ENCODE measurements at places on chromosomes 6 and 20. TPM values are rescaled to one million over a fixed set of nuclear protein-coding genes. Genes with fewer than 3 reads are reported as not detected.

KIF25 gene
- polyA plus RNA-seq = not detected

FABP7 gene
- polyA plus RNA-seq = not detected

GRCh38 chr20:53389516-53390300 lies 203.9 kb downstream of the ZNF217 start:
- DNase-seq = no peak
- H3K27me3 ChIP-seq = peaks cover 22% of the 10 kb centered on the region
- no peak overlapping the region for H3K27ac ChIP-seq
- no peaks in the 10 kb centered on the region for H3K4me1 ChIP-seq

- H3K27ac ChIP-seq = no peak overlapping the region
- H3K4me1 ChIP-seq = peaks cover 25% of the 10 kb centered on the region
- DNase-seq = no peak
- H3K36me3 ChIP-seq = peaks cover 45% of the 10 kb centered on the region
- no peak overlapping the region for H3K4me3 ChIP-seq
These were observed 72.5 kb upstream of the NEDD9 start for GRCh38 chr6:11304946-11305345.

GRCh38 chr6:89360415-89360999 lies 8.0 kb upstream of the UBE2J1 start:
- no peaks in the 10 kb centered on the region for H3K36me3 ChIP-seq
- H3K4me3 ChIP-seq = peak overlapping the region; percentile 44
- H3K27ac ChIP-seq = peak overlapping the region; percentile 8
- H3K4me1 ChIP-seq = peaks cover 33% of the 10 kb centered on the region

- H3K36me3 ChIP-seq = no peaks in the 10 kb centered on the region
- peaks cover 12% of the 10 kb centered on the region for H3K4me1 ChIP-seq
- H3K4me3 ChIP-seq = no peak overlapping the region
- no peak overlapping the region for H3K27ac ChIP-seq
- DNase-seq = no peak
- no peaks in the 10 kb centered on the region for H3K27me3 ChIP-seq
These were observed 57.7 kb upstream of the UST start for GRCh38 chr6:148689168-148689567.

MOCS1 gene
- 0.13 TPM for polyA plus RNA-seq

HLA-DMB gene
- polyA plus RNA-seq = 1,171 TPM

Data from naive B cell (primary cell).